ENCODE measurements at places on chromosomes 4 and X.

- peak overlapping the region; percentile 83 for H3K4me3 ChIP-seq
- H3K27me3 ChIP-seq, result no peaks in the 10 kb centered on the region
- peak overlapping the region; percentile 53 for H3K27ac ChIP-seq
- H3K36me3 ChIP-seq, result no peaks in the 10 kb centered on the region
Observed at GRCh38 chrX:106611317-106611678, 480 bp upstream of the RADX start.

GRCh38 chr4:56603297-56603696 is 77.8 kb downstream of the HOPX start:
- H3K27me3 ChIP-seq, result peaks cover 8% of the 10 kb centered on the region
- no peak overlapping the region for H3K27ac ChIP-seq
- no peaks in the 10 kb centered on the region for H3K36me3 ChIP-seq
- DNase-seq, result no peak

DNA sequence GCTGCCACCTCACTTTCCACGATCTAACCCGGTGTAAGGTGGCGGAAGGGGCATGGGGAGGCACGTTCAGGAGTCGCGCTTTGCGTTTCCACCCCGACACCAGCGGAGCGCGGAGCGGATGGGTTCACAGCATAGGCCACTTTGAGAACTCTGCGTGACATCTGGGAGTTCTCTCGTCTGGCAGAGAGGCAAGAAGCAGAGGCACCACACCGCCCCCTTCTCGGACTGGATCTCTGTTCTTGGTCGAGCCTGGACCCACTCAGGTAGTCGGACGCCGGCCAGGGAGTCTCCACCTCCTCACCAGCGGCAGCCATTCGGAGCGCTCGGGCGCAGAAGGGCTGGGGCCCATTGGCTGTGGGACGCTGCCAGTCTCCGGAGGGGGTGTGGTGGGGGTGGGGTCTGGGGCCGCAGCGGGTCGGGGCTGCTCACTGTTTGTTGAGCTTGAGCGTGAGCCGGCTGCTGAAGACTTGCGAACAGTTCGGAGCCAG is at the start of gene DACH2:
Gene DACH2 (plus strand): TSS at position 428 of the 488 bp plus-strand sequence.
- no peak within 1 kb of the TSS for H3K27ac ChIP-seq
- no peaks in the 10 kb centered on the region for H3K4me1 ChIP-seq
- DNase-seq, result peak; percentile 16

GRCh38 chr4:181960384-181960783 is 282.8 kb upstream of the TENM3 start:
- H3K4me3 ChIP-seq, result no peak overlapping the region
- H3K27ac ChIP-seq, result peak overlapping the region; percentile 13
- peaks cover 37% of the 10 kb centered on the region for H3K4me1 ChIP-seq
- no peaks in the 10 kb centered on the region for H3K27me3 ChIP-seq
- H3K36me3 ChIP-seq, result no peaks in the 10 kb centered on the region

- no peaks in the 10 kb centered on the region for H3K4me1 ChIP-seq
- no peak for DNase-seq
- H3K27me3 ChIP-seq, result no peaks in the 10 kb centered on the region
- no peaks in the 10 kb centered on the region for H3K36me3 ChIP-seq
- H3K27ac ChIP-seq, result no peak overlapping the region
- no peak overlapping the region for H3K4me3 ChIP-seq
Observed at GRCh38 chr4:31995943-31996901, 1276.1 kb downstream of the PCDH7 start.

DNA sequence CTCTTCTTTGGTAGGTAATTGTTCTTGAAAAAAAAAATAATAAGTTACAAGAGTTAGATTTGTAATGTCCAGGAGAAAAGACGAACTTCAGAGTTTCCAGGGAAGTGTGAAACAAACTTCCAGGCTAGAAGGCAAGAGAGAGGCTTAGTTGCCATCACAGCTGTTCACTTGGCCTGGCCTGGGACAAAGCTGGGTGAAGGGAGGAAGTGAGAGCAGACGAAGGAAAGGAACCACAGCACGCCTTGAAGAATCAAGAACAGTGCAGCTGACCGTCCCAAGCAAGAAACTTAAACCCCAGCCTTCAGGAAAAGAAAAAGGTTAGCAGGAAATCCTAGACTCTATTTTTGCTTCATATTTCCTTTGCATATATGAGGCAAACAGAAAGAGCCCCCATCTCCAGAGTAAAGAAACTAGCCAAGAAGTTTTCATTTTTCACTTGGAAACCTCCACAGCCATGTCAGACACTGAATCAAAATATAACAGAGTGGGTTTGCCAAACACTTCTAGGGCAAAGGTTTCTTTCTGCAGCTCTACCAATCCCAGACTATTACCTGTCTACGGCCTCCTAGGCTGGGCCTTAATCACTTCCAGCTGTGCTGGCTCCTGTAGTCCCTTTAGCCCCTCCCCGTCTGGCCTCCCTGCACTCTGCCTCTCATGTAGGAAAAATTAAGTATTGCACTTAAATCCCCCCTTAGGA is 209.6 kb downstream of the SPATA18 start:
- H3K27me3 ChIP-seq, result no peaks in the 10 kb centered on the region
- no peaks in the 10 kb centered on the region for H3K4me1 ChIP-seq
- no peak overlapping the region for H3K27ac ChIP-seq
- H3K4me3 ChIP-seq, result no peak overlapping the region

GRCh38 chrX:155715141-155715540 is 102.4 kb upstream of the TMLHE start:
- DNase-seq, result no peak
- H3K4me1 ChIP-seq, result no peaks in the 10 kb centered on the region
- H3K4me3 ChIP-seq, result no peak overlapping the region
- no peak overlapping the region for H3K27ac ChIP-seq
- no peaks in the 10 kb centered on the region for H3K27me3 ChIP-seq

DNA sequence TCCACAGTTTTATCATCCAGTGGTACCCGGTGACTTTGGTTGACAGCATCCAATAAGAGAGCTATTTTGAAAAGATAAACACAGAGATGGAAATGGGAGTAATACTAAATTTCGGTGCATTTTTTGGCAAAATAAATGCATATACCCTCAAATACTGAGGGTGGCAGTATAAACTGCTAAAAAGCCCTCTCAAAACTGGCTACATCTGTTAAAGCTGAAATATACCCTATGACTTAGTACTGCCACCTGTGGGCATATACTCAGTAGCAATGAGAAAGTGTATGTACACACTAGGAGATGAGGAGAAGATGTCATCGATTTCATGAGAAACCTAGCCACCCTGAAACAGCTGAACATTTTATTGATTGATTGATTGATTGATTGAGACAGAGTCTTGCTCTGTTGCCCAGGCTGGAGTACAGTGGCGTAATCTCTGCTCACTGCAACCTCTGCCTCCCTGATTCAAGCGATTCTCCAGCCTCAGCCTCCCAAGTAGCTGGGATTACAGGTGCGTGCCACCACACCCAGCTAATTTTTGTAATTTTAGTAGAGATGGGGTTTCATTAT is 12.2 kb upstream of the TMEM128 start:
- peaks cover 11% of the 10 kb centered on the region for H3K27me3 ChIP-seq
- no peak overlapping the region for H3K27ac ChIP-seq
- no peaks in the 10 kb centered on the region for H3K36me3 ChIP-seq

GRCh38 chr4:108291137-108291536 is 122.4 kb upstream of the LEF1 start:
- no peaks in the 10 kb centered on the region for H3K27me3 ChIP-seq
- H3K36me3 ChIP-seq, result no peaks in the 10 kb centered on the region
- no peak overlapping the region for H3K27ac ChIP-seq
- DNase-seq, result no peak
- no peaks in the 10 kb centered on the region for H3K4me1 ChIP-seq
- no peak overlapping the region for H3K4me3 ChIP-seq

- no peak overlapping the region for H3K4me3 ChIP-seq
- no peak overlapping the region for H3K27ac ChIP-seq
- H3K36me3 ChIP-seq, result no peaks in the 10 kb centered on the region
Observed at GRCh38 chr4:143084566-143084965, 100.2 kb upstream of the USP38 start.

DNA sequence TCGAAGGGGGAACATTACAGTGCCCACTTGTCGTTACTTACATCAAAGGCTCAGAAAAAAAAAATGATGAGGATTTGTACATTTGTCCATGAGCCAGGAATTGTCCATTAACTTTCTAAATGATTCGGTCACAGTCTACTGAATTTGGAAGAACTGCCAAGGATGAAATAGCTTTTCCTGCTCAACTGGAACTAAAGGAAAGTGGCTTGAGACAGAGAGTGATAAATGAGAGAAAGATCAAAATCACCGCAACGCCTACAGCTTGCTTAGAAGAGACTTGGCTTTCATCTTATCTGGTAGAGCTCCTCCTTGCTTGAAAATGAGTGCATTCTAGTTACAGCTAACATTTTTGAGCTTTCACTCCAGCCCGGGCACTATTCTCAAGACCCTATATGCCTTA is 55.5 kb upstream of the ADGRG2 start:
- DNase-seq, result peak; percentile 56
- no peak overlapping the region for H3K4me3 ChIP-seq
- H3K27me3 ChIP-seq, result no peaks in the 10 kb centered on the region
- H3K27ac ChIP-seq, result no peak overlapping the region

DNA sequence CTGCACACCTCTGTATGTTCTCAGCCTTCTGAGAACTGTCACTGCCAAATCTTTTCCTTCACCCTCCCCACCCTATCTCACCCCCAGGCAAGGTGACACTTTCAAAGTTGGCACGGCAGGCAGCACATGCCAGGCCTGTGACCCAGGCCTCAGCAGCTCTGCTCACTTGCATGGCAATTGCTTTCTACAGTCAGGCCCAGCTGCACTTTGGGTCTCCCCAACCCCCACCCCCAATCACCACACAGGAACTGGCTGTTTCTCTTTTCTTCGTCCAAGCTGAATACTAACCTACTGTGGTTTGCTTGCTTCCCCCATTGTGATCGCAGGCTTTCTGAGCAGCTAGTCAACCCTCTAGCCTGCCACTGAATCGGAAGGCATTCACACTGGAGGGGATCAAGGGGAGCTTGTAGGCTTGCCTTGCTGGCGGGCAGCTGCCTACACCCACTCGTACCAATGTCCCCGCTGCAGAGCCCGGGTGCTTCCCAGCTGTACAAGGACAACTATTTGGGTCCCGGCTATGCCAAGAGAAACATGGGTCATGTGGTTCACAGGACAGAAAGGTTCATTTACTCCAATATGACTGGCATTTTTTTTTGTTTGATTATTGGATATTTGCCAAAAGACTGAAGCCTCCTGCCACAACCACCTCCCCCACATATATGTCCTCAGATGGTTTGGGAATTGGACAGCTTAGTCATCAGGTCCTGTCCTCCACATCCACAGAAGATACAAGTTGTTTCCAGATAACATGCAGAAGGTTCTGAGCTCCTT is 28.1 kb downstream of the SLC25A43 start:
- no peak overlapping the region for H3K4me3 ChIP-seq
- H3K36me3 ChIP-seq, result no peaks in the 10 kb centered on the region
- H3K27me3 ChIP-seq, result no peaks in the 10 kb centered on the region
- H3K27ac ChIP-seq, result no peak overlapping the region
- peak; percentile 53 for DNase-seq

DNA sequence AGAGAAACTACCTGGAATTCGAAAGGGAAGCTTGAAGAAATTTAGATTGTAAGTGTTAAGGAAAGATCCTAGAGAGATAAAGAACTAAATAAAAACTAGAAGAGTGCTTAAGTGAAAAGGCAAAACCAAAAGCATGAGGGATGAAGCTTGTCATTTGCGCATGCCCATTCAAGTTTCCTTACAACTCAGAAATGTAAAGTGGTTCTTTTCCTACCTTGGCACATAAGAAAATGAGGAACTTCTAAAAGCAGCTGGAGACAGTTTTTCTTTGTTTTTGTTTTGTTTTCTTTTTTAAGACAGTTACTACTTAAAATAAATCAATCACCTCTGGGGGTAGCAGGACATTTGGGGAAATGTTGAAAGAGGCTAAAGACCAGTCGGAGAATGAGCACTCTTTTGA is 1304.4 kb upstream of the PCDH7 start:
- H3K36me3 ChIP-seq, result no peaks in the 10 kb centered on the region
- no peaks in the 10 kb centered on the region for H3K27me3 ChIP-seq
- DNase-seq, result no peak
- H3K4me3 ChIP-seq, result no peak overlapping the region
- H3K27ac ChIP-seq, result no peak overlapping the region

DNA sequence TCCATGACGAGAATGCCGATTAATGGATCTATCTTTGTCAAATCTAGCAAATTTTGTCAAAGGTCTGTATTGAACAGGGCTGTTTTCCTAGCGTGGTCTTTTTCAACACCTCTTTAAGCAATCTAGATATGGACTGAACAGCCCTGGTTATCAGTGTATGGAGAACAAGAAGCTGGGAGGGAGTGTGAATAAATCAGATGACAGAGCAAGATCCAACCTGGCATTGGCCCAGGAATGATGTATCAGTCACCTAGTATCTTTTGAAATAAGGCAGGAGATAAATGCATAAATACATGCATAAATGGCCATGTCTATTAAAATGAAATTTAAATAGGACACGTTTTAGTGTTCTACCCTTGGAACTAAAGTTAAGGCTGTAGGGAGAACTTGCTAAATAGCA is 15.7 kb upstream of the AP1S2 start:
- no peak for DNase-seq
- H3K4me1 ChIP-seq, result no peaks in the 10 kb centered on the region
- H3K4me3 ChIP-seq, result no peak overlapping the region
- no peak overlapping the region for H3K27ac ChIP-seq
- H3K36me3 ChIP-seq, result no peaks in the 10 kb centered on the region

DNA sequence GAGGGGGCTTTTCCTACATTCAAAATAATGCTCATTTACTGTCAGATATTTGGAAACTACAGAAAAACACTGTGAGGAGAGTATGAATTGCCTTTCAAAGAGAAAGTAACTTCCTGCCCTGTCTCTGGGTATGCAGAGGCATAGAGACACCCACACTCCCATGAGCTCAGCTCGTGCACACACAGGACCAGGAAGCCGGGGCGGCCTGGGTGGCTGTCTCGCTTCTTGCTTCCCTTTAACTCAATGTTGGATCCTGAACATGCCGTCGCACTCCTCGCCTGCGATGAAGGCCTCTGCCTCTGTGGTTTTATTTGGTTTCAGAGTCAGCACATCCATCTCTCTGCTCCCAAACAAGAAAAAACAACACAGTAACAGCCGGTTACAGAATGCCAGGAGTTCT is 40.1 kb upstream of the GPR78 start:
- DNase-seq, result no peak
- H3K36me3 ChIP-seq, result no peaks in the 10 kb centered on the region
- H3K4me1 ChIP-seq, result peaks cover 14% of the 10 kb centered on the region
- H3K4me3 ChIP-seq, result no peak overlapping the region

- no peaks in the 10 kb centered on the region for H3K36me3 ChIP-seq
- no peak for DNase-seq
- H3K27ac ChIP-seq, result no peak overlapping the region
- H3K27me3 ChIP-seq, result no peaks in the 10 kb centered on the region
Observed at GRCh38 chr4:6377626-6378492, 94.6 kb downstream of the PPP2R2C start.

DNA sequence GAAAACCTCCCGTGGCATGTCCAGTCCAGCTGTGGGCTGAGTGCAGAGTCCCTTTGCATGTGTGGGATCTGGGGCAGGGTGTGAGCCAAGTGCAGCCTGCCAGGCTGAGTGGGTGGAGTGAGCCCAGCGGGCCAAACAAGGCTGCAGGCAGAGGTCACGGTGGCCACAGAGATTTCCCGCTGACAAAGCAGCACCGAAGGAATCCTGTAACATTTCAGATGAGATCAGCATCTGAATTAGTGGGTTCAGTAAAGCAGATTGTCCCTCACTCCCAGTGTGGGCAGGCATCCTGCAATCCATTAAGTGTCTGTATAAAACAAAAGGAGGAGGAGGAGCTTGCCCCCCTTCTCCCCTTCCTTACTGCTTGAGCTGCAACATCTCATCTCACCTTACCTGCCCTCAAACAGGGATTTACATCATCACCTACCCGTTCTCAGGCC is 324.4 kb downstream of the FAT4 start:
- H3K36me3 ChIP-seq, result no peaks in the 10 kb centered on the region
- no peak overlapping the region for H3K4me3 ChIP-seq
- H3K27ac ChIP-seq, result no peak overlapping the region
- H3K4me1 ChIP-seq, result peaks cover 5% of the 10 kb centered on the region
